ENCODE measurements at places on chromosomes 2 and 18.

DNA sequence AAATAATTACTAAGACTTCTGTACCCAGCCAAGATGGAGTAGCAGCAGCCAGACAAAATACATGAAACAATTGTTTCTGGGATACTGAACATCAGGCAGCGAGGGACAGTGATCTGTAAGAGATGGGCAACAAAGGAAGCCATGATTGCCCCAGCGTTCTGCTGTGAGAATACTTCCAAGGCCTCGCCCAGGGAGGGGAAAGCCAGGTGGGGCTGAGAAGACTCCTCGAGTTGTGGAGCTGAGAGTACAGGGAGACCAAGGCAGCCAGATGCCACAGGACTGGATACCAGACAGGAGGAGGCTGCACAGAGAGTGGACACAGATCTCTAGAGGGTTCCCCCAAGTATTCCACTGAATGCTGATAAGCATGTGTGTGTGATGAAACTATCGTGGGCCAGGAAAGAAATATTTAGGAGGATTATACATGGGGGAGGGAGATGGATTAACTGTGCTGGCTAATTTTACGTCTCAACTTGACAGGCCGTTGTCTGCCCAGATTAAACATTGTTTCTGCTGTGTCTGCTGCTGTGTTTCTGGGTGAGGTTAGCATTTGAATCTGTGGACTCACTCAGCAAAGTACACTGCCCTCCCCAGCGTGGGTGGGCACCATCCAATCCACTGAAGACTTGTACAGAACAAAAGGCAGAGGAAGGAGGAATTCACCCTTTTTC is 10.2 kb upstream of the LIMS2 start:
- no peak for DNase-seq

DNA sequence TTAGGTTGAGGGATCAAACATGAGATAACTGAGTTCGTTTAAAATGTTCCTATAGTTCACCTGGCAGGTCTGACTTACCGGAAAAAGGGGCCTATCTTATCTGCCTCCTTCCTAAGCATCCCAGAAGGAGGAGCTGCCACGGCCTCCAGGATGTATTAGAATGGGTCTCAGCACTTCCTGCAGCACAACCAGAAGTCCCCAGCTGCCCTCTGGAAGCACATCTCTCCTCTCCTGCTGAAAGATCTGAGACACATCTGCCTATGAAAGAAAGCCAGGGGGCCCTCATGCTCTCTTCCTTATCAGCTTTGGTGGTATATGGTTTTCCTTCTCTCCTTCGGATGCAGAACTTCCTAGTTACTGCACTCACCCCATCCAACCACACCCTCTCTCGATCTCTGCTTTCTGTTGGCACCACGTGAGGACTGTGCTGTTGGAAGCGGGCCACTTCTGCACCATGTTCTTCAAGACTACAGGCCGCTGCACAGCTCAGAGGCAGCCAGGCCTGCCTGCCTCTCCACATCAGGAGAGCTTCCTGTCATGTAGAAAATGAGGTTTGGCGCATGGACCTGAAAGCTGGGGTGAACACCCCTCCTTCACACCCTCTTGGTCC is 6.5 kb downstream of the IGFBP5 start:
- DNase-seq, result peak; percentile 69

- DNase-seq, result no peak
Observed at GRCh38 chr18:62585274-62586150, 62.7 kb downstream of the ZCCHC2 start.

DNA sequence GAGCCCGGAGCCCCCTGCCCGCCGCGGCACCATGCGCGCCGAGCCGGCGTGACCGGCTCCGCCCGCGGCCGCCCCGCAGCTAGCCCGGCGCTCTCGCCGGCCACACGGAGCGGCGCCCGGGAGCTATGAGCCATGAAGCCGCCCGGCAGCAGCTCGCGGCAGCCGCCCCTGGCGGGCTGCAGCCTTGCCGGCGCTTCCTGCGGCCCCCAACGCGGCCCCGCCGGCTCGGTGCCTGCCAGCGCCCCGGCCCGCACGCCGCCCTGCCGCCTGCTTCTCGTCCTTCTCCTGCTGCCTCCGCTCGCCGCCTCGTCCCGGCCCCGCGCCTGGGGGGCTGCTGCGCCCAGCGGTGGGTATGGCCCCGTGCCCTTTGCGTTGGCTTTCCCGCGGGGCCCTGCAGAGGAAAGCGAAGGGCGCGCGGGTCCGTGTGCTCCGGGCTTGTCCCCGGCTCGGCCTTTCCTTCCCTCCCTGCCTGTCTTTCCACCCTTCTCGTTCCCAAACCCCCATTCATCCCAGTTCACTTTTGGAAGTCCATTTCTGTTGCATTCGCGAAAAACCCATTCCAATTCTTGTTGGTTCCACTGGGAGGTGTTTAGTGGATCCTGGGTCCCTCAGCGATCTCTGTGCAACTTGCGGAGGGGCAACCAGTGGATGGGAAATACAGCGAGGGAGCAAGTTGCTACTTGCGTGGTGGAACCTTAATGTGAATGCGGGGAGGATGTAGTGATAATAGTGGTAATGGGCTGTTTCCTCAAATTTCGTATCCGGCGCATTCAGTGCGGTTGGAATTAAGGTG is 599 bp downstream of the ADAM23 start:
- DNase-seq, result peak; percentile 74

DNA sequence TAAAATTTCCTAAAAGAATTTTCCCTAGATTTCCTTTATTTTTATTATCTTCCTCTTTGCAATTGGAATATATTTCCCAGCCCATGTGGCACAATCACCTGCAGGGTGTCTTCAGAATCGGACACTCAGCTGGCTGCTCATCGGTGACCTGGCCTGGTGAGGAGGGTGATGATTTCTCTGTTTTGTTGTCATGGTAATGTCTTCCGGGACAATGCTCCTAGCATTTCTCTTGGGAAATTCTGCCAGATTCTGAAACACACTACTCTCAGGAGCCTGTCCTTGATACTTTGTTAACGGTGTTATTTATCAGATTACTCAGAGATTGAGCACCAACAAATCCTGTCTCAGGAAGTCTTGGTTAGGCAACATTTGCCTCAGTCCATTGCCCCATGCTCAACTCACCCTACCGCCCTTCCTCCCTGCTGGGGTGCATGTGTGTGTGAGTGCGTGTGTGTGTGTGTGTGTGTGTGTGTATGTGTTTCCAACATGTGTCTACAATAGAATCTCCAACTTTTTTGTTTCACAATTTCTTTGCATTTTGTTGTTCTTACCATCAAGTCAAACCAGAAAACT is 70.3 kb downstream of the MYT1L start:
- no peak for DNase-seq

DNA sequence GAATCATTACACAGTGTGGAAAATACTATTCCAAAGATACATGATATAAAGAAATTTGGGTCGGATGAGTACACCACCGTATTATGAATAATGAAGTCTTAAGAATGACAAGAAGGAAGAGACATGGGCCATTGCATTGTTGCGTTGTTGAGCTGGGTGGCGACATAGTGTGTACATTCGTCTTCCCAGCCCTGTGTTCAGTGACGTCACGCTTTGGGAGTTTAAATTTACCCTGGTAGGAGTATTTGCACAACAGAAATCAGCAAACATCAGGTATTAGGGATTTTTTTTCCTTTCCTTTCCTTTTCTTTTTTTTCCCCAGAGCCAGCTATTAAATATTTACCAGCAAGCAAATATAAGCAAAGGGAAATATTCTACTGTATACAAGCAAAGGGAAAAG is 347.2 kb upstream of the NETO1 start:
- no peak for DNase-seq

- DNase-seq, result no peak
Observed at GRCh38 chr18:3153107-3153704, 66.6 kb downstream of the MYOM1 start.

GRCh38 chr18:72819050-72819449 is 48.7 kb downstream of the NETO1 start:
- DNase-seq, result no peak

DNA sequence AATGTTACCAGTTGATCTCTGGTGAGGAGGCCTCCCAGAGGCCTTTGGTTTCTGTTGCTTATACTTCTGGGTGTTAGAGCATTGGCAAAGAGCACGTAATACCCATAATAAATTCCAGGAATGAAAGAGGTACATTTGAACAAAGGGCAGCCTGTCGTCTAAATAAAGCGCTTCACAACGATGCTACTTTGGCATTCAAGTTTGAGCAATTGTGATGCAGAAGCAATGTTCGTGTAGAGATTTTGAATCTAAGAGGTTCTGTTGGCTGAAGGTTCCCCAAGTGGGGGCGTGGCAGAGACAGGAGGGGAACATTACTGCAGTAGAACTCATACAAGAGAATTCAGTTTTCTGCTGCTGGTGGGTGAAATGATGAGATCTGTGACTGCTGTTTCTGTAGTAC is 27.8 kb downstream of the ZNF532 start:
- DNase-seq, result no peak

DNA sequence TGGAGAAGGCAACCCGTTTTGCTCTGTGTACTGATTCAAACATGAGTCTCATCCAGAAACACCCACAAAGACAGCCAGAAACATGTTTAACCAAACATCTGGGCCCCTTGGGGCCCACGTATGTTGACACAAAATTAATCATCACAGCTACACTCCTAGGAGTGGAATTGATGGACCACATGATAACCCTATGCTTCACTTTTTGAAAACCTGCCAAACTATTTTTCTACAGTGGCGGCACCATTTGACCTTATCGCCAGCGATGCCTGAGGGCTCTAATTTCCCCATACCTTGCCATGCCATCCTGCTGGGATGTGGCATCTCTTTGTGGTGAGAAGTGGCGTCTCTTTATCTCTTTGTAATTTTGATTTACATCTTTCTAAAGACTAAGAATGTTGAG is 38.5 kb downstream of the PSMG2 start:
- no peak for DNase-seq

DNA sequence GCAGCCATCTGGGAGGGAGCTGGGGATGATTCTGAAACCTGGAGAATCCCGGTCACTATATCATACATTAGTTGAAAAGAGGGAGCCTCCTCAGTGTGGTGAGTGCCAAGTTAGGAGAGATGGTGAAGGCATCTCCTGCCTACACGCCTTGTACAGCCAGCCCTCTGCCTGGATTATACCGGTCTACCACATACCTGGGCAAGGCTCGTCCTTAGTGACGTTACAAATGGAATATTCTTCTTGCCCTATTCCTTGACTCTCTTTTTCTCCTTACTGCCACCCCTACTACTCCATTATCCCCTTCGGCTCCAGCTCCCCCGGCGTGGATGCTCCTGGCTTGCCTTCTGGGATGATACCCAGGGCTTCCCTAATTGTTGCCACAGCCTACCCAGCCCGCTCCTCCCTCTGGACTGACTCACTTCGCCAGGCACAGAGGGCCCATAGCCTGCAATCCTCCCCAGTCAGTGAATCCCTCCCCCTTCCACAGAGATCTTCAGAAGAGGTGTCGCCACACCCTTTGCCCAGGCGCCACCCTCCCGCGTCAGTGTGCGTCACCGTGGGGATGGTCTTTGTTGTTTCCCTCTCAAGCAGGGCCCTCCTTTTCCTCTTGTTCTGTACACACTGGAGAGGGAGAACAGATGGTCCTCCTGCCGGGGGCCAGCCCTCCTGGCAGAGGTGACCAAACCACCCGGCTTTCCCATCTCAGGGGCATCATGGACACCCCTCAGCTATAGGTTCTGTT is 115.2 kb upstream of the EPAS1 start:
- DNase-seq, result no peak

- no peak for DNase-seq
Observed at GRCh38 chr2:195674491-195675221, 17.6 kb downstream of the SLC39A10 start.

DNA sequence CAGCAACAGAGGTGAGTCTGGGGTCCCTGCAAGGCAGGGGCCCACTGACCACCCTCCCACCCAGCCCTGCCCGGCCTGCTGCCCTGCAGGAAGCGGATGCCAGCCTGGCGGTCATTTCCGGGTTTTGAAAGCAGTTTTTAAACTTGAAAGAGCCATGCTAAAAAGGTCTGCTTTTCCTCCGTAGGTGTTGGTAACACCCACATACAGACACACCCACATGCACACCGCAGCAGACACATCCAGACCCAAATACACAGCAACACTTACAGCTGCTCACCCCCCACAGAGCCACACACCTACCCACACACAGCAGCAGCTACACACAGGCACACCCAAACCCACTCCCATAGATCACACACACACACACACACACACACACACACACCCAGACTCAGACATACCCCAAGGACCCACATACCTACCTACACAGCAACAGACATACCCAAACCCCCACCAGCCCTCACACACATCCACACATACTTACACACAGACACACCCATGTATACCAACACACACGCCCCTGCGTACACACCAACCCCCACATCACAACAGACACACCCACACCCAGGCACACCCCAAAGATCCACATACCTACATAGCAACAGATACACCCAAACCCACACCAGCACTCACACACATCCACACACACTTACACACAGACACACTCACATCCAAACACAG is 7.6 kb downstream of the ZFP36L2 start:
- peak; percentile 81 for DNase-seq

DNA sequence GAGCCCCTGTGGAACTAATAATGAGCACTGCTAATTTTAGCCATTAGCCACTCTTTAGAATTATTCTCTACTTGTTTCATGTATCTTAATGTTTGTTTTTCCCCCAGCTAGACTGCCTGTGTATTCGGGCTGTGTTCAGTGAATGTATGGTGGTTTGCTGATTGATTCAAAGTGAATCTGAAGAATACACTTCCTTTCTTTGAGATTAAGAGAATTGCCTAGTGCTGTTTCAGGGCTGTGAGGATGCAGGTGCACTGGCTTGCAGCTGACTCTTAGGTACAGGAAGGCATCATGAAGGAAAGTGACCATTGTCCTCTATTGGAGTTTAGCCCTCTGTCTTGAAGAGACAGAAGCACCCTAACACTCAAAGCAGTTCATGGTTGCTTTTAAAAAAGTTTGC is 138.7 kb downstream of the CERS6 start:
- no peak for DNase-seq

DNA sequence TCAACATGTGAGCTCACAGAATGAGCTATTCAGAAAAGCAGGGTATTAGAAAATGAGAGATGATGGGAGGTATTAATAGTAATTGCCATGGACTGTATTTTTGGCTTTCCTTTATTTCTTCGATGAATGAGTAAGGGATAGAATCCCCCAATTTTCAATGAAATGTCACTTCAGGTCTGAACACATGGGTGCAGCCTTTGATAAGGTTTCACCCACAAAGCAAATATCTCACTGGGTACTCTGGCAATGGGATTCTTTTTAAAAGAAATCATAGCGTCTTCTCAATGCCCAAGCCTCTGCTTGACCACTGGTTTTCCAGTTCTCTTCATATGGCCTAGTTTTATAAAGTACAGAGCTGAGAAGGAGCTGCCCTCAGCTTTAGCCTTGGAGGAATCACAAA is 610.5 kb upstream of the FANCL start:
- no peak for DNase-seq

GRCh38 chr2:69381337-69381737 is 5.7 kb downstream of the GFPT1 start:
- DNase-seq, result no peak

DNA sequence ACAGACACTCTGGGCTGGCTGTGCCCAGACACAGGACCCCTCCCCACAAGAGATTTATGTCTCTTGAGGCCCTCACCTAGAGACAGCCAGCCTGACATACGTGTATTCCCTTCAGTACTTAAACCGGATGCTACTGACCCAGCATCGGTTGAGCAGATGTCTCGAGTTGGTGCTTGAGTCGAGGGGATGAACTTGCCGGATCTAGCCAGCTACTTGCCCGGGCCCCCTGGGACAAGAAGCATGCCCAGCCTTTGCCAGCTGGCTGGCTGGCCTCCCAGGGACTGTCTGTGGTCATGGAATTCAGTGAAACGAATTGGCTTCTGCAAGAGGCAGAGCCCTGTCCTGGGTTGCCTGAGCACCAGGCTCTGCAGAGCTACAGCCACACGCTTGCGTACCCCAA is 36.0 kb downstream of the DNMT3A start:
- peak; percentile 77 for DNase-seq
